ENCODE measurements at places on chromosomes 5 and 9.

DNA sequence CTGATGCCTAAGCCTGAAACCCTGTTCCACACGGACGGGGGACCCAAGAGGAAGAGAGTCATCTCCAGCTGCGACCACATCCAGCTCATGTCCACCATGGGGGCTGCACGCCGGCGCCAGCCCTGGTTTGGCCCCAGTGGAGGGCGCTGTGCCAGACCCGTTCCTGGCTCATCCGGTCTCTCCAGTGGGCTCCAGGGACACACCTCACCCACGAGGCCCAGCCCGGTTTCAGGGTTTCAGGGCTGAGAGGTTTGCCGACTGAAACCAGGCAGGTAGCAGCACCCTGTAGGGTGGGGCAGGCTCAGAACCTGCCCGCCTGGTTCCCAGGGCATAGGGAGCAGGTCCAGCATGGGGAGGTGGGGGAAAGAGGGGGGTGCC, 71.4 kb upstream of the STXBP1 start:
- no peak for DNase-seq

DNA sequence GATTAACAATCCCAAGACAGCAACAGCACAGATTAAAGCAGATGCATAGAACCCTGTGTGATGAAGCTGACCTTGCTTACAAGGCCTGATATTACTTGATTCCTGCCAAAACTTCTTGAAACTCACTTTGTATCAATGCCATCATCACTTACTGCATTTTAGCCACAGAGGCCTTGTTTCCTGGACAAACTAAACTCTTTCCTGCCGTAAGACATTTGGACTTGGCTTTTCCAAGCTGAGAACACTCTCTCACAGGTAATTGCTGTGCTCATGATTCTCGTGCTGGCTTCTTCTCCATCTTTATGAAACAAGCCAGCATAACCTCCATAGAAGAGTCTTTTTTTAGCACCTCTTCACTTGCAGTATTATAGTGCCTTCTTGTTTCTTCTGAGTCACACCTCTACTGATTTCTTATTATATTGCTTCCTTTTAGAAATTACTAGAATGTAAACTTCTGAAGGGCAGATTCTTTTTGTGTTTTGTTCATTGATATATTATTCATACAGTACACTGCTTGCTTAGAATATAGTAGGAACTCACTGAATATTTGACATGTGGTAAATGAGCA, 456.5 kb upstream of the ZNF608 start:
- DNase-seq: no peak

DNA sequence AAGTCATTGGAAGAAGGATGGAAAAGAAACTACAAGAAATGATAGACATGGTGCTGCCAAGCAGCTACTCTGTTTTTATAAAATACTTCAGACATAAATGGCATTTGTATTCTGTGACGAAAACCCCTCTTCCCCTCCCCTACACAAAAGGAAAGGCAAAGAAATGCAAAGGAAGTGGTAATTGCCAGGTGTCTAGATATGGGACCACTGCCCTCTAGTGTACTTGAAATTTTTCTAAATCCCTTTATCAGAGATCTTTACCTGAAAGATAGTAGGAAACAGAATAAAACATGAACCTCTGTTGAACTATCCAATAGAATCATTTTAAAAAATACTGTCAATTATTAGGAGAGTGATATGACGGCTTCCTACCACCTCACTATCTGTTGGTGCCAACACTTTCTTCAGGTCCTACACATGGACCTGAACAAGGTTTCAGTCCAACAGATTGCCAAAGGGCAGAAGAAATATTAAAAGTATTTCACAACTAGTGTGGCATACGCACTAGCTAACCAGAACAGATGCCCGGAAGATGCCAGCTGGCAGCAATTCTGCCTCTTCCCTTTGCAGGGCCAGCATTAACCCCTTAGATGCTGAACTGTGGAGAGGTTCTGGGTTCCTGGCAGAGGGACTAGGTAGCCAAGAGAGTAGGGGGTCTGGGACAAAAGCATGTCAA, 104.1 kb downstream of the TSSK1B start:
- DNase-seq: peak; percentile 56

- peak; percentile 44 for DNase-seq
Observed at GRCh38 chr5:159286420-159287035, 23.4 kb downstream of the UBLCP1 start.

DNA sequence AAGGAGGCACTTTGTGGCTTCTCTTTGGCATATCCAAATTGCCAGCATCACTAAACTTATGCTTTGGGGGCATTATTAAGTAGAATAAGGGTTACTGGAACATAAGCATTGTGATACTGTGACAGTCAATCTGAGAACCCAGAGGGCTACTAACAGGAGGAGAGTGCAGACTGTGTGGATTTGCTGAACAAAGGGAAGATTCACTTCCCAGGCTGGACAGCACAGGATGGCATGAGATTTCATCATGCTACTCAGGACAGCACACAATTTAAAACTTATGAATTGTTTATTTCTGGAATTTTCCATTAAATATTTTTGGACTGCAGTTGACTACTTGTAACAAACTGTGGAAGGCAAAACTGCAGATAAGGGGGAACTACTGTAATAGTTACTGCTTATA, 212.5 kb downstream of the TMC1 start:
- DNase-seq: no peak

- DNase-seq: peak; percentile 74
Observed at GRCh38 chr5:50593681-50594080, 72.8 kb upstream of the PARP8 start.

DNA sequence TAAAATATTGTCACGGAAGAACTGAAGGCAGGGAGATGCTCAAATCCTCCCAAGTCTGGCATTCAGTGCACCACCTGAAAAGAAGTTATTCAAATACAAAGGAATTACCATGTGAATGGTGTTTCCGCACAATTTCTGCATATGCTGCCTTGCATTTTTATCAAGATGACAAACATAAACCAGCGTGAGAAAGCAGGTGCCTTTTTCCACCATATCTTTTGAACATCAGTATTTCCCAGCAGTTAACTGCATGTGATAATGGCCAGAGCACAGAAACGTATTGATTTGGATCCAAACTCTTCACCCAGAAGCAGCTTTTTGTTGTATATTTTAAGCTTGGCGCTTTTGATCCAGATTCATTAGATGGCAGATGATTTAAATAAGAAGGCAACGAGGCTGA, 808.0 kb downstream of the TLE1 start:
- no peak for DNase-seq

DNA sequence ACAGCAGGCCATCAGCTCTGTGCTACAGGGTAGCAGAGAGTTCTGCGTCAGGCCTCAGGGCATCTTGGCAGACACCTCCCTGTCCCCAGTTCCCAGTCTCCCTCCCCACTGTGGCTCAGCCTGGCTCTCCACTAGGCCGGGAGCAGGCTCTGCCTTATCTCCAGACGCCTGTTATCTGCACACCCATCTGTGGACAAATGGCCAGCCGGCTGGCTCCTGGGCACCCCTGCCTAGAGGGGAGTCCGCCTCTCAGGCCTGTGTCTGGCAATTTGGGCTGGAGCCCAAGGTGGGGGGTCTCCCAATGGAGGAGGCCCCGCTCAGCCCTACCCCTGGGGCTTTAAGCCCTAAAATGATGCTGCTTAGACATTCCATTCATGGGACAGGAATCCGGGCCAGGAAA, 39.2 kb upstream of the HAND1 start:
- no peak for DNase-seq

DNA sequence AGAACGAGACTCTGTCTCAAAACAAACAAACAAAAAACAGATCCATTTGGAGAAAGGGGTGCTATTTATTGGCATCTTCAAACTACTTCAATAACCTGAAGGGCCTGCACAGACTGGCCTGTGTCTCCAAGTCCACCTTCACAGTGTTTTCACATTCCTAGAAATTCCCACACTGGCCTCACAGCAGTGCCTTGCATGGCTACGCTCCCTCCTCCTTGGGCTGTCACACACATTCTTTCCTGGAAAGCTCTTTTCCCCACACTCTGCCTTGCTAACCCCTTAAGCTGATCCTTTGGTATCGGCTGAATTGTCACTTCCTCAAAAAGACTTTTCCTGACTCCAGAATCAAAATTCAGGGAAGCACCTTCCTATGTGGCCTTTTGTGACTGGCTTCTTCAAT, 19.8 kb downstream of the FAM151B start:
- no peak for DNase-seq

DNA sequence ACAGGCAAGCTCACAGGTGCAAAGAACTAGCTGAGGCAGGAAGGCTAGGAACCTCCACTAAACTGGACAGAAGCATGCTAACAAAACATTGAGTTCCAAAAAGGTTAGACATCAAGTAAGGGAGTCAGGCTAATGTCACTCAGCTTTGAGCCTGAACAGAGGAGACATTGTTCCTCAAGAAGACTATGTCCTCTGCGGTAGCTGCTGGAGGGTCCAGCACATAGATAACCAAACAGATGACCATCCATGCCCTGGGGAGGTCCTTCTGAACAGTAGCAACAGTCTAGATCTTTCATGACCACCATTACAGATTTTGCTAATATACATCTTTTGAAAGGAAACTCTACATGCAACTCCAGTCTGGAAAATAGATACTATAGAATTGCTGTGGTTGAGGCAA, 57.7 kb downstream of the CYSTM1 start:
- no peak for DNase-seq

DNA sequence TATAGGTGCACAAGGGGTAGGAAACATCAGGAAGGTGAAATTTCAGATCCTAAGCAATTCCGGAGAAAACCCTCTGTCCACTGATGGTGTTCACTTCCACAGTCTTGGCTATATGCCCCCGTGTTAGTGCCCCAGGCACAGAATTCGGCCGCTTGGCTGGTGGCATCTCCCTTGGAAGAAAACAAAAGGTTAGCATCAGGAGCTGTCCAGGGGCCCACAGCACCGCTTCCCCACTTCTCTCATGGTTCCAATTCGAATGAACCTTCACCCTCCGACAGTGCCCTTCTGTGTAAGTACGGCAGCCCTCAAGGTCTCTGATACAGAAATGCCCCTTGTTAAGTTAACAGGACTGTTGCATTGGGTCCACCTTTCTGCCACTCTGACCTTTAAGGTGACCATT, 409.0 kb downstream of the GADD45G start:
- DNase-seq: no peak

DNA sequence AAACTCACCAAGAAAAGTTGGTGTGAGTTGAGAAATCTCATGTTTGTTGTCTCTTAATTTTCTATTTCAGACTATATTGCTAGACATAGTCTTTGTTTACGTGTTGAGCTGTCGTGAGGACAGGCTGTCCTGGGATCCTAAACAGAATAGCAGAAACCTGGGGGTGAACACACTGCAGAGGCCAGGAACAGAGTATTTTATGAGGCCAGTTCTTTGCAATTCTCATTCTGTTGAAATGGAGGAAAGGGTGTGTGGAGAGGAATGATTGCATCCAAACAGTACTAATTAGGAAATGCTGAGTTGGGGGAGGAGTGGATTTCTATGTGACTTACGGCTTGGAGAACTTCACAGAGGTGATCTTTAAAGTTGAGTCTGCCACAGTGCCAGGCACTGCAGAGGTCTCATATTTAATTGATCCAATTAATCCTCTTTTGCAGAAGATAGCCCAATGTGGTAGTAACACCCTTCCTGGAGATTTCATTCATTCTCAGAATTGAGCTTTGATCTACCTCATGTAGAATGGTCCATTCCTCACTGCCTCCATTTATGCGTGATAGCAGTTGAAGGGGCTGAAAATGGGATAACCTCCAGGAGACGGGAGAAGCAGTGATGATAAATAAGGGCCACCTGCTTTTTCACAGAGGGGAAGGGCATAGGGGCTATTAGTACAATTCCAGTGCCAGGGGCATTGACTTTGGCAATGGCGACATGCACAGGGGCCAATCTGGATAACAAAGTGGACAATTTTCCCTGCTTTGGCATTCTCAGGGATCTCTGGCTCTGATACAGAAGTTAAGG, 84.7 kb upstream of the TNFAIP8 start:
- no peak for DNase-seq

GRCh38 chr5:130885027-130885426, 280.0 kb downstream of the HINT1 start:
- no peak for DNase-seq

DNA sequence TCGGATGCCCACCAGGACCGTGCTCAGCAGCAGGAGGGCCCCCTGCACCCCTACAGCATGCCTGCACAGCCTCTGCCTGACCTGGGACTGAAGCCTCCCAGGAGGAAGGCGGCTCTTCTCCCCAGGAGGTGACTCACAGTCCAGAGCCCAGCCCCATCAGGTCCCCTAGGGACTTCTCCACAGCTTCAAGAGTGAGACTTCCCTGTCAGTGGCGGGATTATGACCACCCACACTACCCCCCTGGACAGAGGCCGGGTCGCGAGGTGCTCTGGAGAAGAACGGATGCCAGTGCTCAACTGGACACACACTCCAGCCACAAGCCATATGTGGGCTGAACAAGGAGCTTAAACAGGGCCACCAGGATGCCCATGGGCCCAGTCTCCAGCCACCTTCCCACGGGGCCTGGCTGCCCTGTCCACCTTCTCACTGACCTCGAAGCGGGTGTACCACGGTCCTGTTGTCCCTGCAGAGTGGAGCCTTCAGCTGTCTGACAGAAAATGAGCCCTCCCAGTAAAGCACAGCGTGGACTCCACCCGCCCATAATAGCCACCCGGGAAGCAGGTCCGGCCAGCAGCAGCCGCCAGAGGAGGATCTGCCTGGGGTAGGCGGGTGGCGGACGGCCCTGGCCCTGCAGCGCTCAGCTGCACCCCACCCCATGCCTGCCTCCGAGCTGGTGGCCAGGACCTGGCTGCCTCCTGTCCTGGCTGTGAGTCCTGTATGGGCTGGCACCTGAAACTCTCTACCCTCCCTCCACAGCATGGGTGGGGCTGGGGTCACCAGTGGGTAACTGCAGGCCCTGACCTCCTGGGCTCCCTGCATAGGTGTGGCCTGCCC, 54.7 kb downstream of the SEMA4D start:
- DNase-seq: no peak

DNA sequence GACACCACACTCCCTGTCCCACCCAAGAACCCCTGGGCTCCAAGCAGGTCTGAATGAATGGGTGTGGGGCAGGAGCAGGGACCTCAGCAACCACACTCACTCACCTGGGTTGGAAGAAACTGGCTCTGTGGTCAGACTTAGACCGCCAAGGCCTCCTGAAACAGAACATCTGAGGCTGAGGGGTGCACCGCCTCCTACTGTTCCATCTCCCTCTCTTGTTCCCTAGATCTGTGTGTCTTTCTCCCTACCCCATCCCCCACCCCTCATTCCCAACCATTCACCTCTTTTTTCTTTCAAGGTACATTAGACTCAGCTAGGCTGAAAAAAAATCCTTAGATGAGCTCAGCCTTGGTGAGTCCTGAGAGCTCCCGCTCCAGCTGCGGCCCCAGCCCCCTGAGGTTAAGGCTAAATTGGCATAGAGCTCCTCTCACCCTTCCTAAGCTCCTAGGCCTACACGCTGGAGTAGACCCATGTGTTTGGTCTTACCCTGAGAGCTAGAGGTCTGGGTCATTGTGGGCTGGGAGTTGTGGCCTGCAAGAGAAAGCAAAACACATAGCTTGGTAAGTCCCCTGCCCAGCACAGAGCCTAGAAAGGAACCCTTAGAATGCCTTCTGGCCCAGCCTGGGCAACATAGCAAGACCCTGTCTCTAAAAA, 4.8 kb downstream of the ECSCR start:
- DNase-seq: no peak

- no peak for DNase-seq
Observed at GRCh38 chr9:117305454-117305853, 109.4 kb downstream of the ASTN2 start.

- peak; percentile 85 for DNase-seq
Observed at GRCh38 chr9:101530076-101530711, 3.5 kb upstream of the RNF20 start.

- no peak for DNase-seq
Observed at GRCh38 chr5:42593591-42593990, 163.0 kb upstream of the CCDC152 start.

GRCh38 chr5:41404757-41405156, 105.6 kb downstream of the PLCXD3 start:
- no peak for DNase-seq

- no peak for DNase-seq
Observed at GRCh38 chr5:131756942-131757341, 39.9 kb downstream of the FNIP1 start.
